ENCODE measurements at places on chromosomes 6 and 20.

- DNase-seq = no peak
These were observed 109.3 kb downstream of the DNAH8 start for GRCh38 chr6:38824243-38824894.

- no peak for DNase-seq
These were observed 182.7 kb upstream of the OLIG3 start for GRCh38 chr6:137676888-137677287.

GRCh38 chr6:166589337-166589731 is 2.9 kb upstream of the RAMACL start:
- no peak for DNase-seq

- DNase-seq = no peak
These were observed 19.7 kb downstream of the ADTRP start for GRCh38 chr6:11758878-11759277.

- peak; percentile 50 for DNase-seq
These were observed 19.9 kb downstream of the KCNS1 start for GRCh38 chr20:45080867-45081624.

DNA sequence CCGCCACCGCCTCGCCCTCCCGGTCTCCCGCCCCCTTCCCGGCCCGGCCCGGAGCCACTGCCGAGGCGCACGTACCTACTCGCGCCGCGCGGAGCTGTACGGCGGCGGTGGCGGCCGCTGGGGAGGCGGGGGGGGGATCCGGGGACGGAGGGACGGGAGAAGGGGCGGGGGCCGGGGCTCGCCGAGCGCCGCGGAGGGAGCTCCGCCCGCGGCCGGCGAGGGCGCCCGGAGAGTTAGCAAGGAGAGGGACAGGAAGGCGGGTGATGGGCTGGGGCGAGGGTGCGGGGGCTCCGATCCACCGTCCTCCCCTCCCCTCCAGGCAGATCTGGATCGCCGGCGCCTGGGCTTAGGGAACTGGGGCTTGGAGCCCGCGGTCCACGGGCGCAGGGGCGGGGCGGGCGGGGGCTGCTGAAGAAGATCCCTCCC is 548 bp upstream of the TMEM74B start:
- DNase-seq = peak; percentile 13

DNA sequence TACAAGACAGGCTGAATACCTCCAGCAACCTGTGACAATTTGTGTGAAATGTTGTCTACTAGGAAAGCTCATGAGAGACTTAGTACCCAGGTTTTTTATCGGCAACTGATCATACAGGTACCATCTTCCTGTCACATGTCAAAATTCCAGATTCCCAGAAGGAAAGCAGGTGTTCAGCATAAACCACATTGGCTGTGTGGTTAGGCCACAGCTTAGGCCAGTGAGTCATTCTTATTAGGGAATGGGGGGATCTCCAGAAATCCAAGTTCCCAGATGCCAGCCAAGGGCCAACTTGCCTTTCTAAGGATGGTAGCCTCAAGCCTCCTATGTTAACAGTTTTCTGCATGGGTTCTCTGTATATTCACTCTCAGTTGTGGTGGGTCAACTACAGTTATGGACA is 65.9 kb downstream of the FAM184A start:
- no peak for DNase-seq

DNA sequence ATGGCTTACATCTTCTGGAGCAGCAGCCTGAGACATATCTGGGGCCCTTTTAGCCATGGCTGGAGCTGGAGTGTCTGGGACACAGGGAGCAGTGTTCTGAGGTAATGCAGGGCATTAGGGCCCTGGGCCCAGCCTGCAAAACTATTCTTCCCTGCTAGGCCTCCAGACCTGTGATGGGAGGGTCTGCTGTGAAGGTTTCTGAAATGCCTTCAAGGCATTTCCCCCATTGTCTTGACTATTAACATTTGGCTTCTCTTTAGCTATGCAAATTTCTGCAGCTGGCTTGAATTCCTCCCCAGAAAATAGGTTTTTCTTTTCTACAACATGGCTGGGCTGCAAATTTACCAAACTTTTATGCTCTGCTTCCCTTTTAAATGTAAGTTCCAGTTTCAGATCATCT is 61.5 kb downstream of the EDN1 start:
- DNase-seq = no peak

GRCh38 chr6:83352424-83353061 is 78.3 kb downstream of the ME1 start:
- DNase-seq = no peak

- no peak for DNase-seq
These were observed 3.7 kb downstream of the TPD52L1 start for GRCh38 chr6:125157280-125157679.

DNA sequence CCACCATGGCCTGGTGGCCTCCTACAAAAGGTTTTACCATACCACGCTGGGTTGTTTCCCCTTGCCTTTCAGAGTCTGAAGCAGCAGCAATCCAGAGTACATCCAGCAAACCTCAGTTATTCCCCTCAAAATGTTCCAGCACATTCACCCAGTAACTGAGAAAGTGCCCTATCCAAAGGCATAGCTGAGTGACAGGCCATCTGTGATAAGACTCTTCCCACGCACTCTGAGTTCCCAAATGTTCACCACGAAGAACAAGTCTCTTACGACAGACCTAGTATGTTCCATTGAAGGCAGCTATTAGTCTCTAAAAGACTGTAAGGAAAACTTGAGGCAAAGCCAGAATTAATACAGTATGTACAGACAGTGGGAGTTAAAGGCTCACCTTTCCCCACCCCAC is 31.6 kb upstream of the C20orf144 start:
- DNase-seq = no peak

DNA sequence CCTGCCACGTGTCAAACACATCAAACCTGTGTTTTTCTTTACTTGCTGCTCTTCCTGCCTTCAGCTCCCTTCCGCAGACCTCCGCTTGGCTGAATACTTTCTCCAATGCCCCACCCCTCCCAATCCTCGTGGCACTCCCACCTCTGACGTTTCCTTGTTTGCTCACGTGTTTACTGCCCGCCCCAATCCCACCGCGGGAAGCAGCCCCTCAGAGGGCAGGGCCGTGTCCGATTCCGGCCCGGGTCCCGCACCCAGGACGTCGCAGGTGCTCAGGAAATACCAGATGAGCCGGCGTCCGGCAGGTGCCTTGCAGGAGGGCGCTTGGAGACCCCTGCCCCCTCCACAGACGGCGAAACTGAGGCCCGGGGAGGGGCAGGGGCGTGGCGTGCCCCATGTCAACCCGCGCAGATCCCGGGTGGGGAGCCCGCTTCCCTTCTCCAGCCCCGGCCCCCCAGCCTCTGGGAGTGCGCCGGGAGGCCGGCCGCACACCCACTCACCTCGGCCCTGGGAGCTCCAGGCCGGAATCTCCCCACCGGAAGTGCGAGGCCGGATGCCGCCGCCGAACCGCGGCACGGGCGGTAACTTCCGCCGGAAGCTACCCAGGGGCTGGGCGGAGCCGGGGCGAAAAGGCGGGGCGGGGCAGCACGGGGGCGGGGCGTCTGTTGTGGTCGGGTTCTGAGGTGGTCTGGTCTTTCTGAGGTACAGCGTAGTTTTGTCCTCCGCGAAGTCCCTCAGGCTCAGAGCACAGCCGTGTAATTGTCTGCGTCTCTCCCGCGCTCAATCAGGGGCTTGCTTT is 42.3 kb downstream of the ELMO2 start:
- peak; percentile 92 for DNase-seq

DNA sequence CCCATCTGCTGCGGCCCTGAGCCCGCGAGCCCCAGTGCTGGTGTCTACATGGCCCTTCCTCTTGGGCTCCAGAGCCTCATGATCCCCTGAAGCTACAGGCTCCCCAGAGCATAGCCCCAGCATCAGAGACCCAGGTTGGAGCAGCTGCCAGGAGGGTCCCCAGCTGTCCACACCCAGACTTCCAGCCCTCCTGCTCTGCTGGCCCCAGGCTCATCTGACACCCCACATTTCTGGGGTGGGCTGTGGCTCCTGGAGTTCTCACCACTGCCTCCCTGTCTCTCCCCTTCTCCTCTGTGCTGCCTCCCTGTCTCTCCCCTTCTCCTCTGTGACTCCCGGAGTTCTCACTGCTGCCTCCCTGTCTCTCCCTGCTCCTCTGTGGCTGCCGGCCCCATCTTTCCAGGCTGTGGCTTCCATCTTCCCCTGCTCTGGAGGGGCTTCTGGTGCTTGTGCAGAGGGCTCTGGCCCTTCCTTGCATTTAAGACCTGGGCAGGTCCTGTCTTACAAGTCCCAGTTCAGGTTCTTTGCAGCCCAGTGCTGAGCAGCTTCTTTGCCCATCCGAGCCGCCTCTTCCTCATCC is 108.1 kb downstream of the ERMARD start:
- no peak for DNase-seq

- no peak for DNase-seq
These were observed 1.1 kb upstream of the SIM1 start for GRCh38 chr6:100465701-100466409.

- no peak for DNase-seq
These were observed 164.9 kb downstream of the UTRN start for GRCh38 chr6:144449911-144450597.

DNA sequence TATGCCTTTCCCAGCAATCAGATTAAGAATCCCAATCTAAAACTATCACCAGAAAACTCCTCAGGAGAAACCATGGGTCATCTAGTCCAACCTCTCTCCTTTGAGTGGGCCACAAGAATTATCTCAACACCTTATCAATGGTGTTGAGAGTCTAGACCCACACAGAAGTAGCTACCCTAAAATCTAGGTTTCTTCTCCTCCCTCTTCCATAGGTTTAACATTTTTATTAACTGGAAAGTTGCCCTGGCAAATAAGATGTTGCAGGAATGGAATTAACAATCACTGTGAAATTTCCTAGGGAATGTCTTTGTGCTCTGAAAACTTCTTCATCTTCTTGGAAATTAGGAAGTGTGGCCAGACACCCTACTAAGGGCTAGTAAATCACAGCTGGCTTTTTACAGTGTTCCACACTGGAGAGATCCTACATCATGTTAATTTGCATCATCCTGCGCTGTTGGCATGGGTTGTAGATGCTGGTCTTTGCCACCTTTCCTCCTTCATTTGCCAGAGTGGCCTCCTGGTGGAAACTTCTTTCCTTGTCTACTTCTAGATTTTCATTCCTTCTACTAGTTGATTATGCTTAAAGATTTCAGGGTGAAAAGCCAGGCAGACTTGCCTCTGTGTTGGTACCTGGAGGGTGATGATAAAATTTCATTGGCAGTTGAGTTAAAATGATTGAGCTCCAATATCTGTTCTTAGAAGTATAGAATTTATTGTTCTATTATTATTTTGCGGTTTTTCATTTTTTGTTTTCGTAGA is 2.7 kb downstream of the TNFAIP3 start:
- peak; percentile 47 for DNase-seq

- DNase-seq = no peak
These were observed 11.9 kb downstream of the KIF25 start for GRCh38 chr6:168009331-168009730.

GRCh38 chr6:108002365-108003221 is 44.6 kb upstream of the SEC63 start:
- peak; percentile 58 for DNase-seq

- no peak for DNase-seq
These were observed 7.9 kb upstream of the LZTS3 start for GRCh38 chr20:3181270-3181669.

DNA sequence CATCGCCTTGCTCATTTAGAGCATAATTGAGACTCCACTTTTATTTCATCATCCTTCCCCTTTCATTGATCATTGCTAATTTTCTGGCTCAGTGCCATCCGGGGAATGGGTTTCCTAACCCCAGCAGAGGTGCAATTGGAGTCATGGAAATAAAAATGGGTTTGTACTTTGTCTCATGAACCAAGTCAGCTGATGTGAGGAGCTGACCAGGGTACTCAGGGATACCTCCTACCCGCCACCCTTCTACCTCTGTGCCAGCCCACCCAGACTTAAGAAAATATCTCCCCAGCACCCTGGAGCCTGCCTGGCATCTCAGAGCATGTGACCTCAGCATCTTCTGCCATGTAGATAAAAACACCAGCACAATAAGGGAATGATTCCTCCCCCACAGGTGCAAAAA is 59.1 kb upstream of the MAFB start:
- no peak for DNase-seq

GRCh38 chr20:50695135-50695872 is 4.0 kb upstream of the RIPOR3 start:
- DNase-seq = no peak

GRCh38 chr20:62914970-62915457 is 11.3 kb downstream of the DIDO1 start:
- no peak for DNase-seq

DNA sequence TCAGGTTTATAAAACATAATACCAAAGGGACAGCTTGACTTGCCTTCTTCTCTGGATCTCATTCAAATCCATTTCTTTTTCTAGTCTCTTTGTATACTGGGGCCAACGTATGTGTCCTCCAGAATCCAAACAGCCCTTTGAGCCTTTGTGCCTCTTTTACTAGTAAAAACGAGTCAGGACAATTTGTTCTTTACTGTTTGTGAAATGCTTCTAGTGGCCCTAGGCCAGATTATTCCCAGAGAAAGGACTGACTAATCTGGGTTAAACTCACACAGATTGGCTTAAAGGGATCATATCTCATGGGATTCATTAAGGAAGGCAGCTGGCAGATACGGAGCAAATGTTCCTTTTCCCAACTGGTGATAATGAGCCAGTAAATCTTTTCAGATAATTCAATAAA is 32.1 kb upstream of the MANEA start:
- no peak for DNase-seq

DNA sequence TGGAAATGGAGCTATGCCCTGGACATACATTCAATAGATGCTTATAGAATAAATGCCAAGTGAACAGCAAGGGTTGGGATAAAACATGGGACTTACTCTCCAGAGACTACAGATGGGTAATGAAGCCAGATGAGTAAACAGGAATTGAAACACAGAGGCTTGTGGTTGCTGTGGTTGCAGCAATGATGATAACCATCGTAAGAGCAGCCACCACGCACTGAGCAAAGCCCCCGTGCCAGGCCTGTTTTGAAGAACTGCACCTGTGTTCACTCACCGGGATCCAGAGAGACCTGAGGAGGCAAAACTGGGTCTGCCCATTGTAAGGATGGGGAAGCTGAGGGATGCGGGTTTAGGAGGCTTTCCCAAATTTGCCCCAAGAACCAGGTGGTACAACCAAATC is 431.1 kb upstream of the CDH4 start:
- DNase-seq = no peak

DNA sequence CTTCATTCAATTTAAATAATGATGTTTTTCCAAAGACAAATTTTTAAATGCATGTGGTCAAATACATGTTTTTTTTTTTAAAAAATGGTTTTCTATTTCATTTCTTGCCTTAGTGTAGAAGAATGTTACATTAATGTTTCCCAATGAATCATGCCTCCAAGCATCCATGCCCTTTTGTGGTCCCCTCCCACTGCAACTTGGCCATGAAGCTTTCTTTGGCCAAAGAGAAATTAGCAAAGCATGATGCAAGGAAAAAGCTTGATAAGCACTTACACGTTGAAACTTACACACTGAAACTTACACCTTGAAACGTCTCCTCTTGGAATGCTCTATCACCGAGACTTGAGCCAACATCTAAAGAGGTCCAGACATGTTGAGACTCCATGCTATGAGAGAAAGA is 93.0 kb upstream of the ELOVL5 start:
- DNase-seq = no peak

GRCh38 chr6:150025201-150025917 is at the start of gene RAET1L:
Gene RAET1L (minus strand): TSS chr6:150025532. CDS start chr6:150025471, 61 bp downstream.
- peak; percentile 42 for DNase-seq

Data from suppressor macrophage treated with lipopolysaccharide for 4 hours (primary cell).